Fibroblast of villous mesenchyme (primary cell): ENCODE measurements at places on chromosomes 12 and 14. TPM values are rescaled to one million over a fixed set of nuclear protein-coding genes. Genes with fewer than 3 reads are reported as not detected.

GRCh38 chr12:12560587-12561370 is 1.9 kb downstream of the DUSP16 start:
- peak; percentile 83 for DNase-seq

LYZ gene
- total RNA-seq: not detected in 2 replicates

DNA sequence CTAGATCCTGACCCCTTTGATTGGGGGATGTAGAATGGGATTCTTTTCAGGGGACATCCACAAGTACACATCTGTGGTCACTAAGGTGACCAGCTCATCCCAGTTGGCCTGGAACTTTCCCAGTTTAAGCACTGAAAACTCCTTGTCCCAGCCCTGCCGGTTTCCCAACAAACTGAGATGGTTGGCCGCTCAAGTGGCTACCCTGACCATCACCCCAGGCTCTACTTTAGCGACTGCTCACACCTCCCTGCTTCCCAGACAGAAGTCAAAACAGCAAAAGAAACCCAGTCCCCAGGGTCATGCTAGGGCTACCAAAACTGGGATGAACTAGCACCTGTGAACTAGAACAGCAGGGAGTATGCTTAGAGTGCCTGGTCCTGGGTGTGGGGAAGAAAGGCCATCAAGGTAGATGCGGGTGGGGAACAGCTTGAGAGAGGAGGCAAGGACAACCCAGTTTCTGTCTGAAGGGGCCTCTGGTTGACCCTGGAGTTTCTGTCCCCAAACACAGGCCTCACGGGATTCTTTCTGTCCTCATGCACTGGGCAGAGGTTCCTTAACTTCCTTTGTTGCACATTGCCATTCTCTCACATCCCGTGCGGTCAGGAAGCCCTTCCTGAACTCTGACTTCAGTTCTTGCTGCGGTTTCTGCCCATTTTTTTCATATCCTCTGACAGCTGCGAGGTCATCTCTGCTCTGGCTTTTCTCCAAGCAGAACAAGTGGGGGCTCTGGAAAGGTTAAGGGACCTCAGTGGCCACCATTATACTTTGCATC is 1.6 kb downstream of the LTB4R start:
- peak; percentile 32 for DNase-seq

GRCh38 chr12:109736552-109737108 is 23.0 kb downstream of the FAM222A start:
- peak; percentile 35 for DNase-seq

- DNase-seq: no peak
These were observed 498 bp downstream of the RACGAP1 start for GRCh38 chr12:50024805-50025186.

OSBPL8 gene
- 135 and 148 TPM in 2 replicates for total RNA-seq

DNA sequence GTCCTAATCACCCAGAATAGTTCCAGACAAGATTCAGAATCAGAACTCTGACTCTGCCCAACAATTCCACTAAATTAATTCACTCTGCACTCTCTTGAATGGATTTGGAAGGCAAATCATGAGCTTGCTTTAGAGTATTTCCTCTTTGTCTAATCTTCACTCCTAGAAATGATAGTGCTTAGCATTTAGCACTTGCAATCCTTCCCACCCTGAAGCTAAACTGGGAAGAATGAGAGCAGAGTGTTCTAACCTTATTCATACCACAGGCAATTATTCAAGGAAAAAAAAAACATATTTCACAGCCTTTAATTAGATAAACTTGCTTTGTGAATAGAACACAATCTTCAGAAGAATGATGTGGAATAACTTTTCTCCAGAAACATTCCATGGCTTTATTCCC is 264.6 kb downstream of the PAWR start:
- peak; percentile 42 for DNase-seq

- no peak for DNase-seq
These were observed 43.2 kb upstream of the PHC1 start for GRCh38 chr12:8871068-8871467.

IFNG-AS1 gene
- not detected in 2 replicates for total RNA-seq

DNA sequence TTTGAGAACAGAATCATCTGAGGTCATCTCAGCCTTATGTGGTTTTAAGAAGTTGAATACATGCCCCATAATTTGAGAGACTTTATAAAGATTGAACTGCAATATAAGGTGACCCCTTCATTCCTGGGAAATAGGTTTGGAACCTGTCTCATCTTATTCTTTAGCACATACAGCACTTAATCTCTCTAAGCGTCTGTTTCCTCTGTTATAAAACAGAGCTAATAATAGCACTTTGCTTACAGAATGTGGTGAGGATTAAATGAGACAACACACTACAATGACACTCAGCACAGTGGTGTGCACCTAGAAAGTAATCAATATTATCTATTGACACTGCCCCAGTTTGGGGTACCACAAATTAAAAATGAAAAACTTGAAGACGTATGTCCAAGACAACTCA is 102.1 kb downstream of the DUSP6 start:
- DNase-seq: no peak

- DNase-seq: no peak
These were observed 77.8 kb downstream of the SMOC1 start for GRCh38 chr14:69956970-69957369.

DNA sequence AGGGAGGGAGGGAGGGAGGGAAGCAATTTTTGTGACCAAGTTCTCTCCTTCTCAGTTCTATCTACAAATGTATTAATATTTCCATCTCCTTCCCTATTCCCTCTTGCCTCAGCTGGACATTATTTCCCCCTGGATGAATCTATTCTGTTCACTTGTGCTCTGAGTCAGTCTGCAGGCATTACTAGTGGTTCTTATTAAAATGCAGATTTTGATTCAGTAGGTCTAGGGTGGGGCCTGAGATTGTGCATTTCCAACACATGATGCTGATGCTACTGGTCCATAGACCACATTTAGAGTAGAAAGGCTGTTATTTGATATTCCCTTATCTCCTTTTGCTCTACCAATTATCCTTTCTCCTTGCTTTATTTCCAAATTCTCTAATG is 40.1 kb upstream of the YAF2 start:
- DNase-seq: no peak

- peak; percentile 74 for DNase-seq
These were observed 424 bp downstream of the BBOF1 start for GRCh38 chr14:74019408-74020137.

DNA sequence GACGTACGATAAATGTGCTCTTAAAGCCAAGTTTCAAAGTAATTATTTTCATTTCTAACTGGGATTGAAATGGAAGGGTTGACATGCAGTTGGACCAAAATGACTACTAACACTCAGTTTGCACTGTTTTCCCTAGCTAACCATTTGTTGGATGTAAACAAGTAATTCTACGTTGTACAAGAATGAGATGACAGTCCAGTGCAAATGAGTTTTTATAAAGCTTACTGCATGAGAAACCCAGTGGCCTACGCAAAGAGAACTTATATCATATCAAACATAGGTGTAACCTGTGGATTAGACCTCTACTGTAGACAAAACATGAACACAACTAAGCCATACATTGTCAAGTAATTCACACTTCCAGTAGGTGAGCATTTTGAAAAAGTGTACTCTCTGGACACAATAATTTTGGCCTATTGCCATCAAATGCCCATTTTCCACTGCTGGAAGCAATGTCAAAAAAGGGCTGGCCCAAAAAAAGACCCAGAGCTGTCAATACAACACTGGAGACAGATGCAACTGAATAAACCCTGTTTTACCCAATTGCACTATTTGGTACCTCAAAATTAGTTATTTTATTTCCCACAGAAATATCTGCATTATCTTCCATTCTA is 12.8 kb downstream of the SLC38A2 start:
- peak; percentile 14 for DNase-seq

SERPINA1 gene
- not detected in 2 replicates for total RNA-seq

GRCh38 chr12:11969437-11970154 is 101.1 kb upstream of the BCL2L14 start:
- no peak for DNase-seq

- DNase-seq: no peak
These were observed 31.9 kb downstream of the IL31 start for GRCh38 chr12:122141911-122142725.

KLRC4 gene
- not detected in 2 replicates for total RNA-seq

DNA sequence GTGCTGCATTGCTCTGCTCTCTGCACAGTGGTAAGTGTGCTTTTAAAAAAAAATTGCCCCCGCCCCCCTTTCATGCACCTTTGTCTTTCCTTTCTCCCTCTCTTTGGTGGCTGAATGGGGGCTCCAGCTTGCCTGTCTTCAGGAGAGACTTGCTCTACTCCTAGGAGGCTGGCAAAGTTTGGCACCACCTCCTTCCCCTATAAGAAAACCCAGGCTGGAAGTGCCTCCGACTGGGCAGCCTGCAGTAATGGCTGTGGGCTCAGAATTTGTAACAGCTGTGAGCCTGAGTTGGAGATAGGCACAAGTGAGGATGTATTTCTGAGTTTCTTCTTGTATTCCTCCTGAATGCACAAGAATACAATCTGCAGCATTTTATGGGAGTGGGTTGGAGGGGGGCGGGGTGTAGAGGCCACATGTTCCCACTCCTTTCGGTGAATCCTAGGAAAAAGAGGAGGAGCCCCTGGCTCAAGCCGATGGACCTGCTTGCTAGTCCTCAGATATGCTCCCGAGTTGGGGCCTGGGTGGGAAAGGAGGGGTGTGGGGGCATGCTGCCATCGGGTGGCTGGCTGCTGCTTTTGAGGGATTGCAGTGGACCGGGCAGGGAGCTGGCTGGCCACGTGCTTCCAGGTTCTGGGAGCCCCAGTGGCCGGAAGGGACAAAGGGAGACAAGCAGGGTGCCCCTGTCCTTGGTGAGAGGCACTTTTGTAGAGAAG is 124.3 kb downstream of the TSPAN9 start:
- DNase-seq: no peak

KCNC2 gene
- total RNA-seq: 0.43 TPM in 1 of 2 replicates, not detected in the other

GRCh38 chr14:65277580-65278270 is 134.8 kb upstream of the FUT8 start:
- no peak for DNase-seq

GRCh38 chr14:51873221-51873893 is 12.9 kb downstream of the GNG2 start:
- peak; percentile 91 for DNase-seq

- DNase-seq: peak; percentile 47
These were observed 1.6 kb downstream of the DPF3 start for GRCh38 chr14:72892103-72892878.

GRCh38 chr12:54195737-54196347 is 7.1 kb upstream of the SMUG1 start:
- DNase-seq: peak; percentile 82

ESR2 gene
- total RNA-seq: under 0.01 TPM in 1 of 2 replicates, not detected in the other

DNA sequence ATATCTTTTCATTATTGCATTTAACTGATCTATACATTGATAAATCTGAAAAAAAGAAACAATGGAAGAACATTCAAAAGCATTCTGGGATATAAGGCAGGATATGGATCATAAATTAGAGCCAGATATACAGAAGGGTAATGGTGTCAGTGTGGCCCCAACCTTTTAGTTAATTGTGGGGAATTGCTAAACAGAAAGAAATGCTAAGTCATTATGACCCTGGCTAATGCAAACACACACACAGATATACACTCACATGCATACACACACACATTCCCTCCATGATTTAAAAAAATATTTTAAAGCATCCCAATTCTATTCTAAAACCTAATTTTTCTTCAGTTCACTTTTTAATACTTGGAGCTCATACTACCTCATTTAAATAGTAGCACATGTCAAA is 404.5 kb downstream of the BCAT1 start:
- peak; percentile 57 for DNase-seq

DNA sequence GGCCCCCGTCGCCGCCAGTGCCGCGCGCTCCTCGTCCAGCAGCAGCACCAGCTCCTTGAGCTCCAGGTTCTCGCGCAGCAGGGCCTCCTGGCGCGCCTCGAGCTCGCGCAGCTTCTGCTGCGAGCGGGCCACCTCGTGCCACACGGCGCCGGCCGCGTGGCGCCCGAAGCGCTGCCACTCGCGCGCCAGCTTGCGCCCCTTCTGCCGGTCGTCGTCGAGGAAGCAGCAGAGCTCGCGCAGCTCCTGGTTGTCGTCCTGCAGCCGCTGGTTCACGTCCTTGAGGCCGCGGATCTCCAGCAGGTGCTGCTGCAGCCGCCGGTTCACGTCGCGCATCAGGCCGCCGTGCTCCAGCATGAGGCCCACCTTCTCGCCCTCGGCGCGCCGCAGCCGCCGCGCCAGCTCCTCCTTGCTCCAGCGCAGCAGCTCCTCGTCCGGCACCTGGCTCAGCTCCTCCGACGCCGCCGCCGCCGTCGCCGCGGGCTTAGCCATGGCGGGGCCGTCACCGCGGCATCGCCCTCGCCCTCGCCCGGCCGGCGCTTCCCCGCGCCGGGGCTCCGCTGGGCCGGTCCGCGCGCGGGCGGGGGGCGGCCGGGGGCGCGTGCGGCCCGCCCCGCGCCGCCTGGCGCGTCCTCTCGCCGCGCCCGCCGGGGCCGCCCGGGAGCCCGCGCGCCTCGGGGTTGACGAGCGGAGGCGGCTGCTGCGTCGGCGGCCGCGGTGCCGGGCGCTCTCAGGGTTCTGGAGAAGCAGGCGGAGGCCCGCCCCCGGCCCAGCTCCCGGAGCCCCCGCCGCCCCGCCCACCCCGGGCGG is at the start of gene CCDC85C:
Gene CCDC85C (minus strand): TSS at position 737 of the 807 bp plus-strand sequence. CDS start 248 bp downstream, at position 489.
- DNase-seq: peak; percentile 47

GRCh38 chr12:94571556-94571955 is 78.8 kb downstream of the TMCC3 start:
- DNase-seq: peak; percentile 78

DNA sequence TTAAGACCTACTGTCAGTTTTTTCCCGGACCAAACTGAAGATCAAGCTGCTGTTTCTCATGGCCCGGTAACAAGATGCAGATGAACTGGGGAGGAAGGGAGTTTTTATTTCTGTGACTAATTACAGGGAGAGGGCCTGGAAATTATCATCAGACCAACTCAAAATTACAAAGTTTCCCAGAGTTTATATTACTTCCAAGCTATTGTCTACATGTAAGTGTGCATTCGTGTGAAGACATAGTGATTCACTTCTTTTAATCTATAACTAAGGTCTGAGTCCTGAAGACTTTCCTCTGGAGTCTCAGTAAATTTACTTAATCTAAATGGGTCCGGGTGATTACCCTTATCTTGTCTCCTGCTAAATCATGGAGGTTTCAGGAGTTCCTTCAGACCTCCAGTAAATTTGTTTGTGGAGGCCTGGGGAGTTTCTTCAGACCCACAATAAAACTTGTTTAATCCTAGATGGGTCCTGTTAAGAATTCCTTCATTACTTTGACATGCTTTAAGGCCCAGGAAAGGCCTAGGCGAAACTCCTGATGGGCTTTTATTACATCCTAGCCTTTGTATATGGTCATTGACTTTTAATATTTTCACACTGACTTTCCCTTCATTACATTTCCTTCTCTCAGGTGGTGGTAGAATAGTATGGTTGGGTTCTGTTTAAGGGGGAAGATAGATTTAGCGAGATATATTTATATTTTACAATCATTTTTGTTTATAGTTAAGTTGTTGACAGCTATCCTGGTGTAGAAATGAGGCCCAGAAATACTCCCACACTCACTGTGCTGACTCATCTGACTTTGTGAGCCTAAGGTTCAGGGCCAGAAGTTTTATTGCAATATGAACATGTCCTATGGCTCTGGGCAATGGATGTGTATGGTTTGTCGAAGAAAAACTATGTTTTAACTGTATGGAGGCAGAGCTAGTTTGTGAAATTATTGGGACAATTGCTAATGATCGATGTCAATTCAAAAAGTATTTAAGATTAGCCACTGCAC is 627.0 kb upstream of the FBXO33 start:
- DNase-seq: no peak
